ENCODE measurements at places on chromosomes 2 and 18.

DNA sequence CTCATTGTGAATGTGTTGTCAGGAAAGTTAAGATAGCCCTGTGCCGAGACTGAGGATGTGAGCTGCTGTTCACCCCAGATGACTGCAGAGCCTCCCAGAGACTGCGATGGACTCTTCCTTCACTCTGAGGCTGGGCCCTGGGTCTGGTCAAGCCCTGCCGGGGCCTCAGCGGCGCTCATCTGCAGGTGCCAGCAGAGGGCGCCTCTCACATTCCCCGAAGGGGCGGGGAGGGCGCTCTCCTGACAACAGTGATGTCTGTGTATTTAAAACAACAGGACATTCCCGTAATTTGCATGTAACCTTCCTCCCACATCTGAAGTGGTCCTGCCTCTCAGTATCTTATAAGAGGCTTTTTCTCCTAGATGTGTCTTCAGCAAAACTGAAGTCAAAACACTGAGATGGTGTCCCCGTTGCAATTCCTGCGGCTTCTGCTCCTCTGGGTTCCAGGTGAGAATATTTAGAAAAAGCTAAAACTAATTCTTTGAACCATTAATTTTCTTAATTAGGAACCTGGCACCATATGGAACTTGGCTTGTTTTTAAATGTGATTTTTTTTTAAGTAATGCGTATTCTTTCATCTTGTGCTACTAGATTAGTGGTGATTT lies 1377.9 kb downstream of the RPIA start:
- no peak for DNase-seq

- DNase-seq, result no peak
Observed at GRCh38 chr2:106931717-106932335, 45.9 kb upstream of the ST6GAL2 start.

DNA sequence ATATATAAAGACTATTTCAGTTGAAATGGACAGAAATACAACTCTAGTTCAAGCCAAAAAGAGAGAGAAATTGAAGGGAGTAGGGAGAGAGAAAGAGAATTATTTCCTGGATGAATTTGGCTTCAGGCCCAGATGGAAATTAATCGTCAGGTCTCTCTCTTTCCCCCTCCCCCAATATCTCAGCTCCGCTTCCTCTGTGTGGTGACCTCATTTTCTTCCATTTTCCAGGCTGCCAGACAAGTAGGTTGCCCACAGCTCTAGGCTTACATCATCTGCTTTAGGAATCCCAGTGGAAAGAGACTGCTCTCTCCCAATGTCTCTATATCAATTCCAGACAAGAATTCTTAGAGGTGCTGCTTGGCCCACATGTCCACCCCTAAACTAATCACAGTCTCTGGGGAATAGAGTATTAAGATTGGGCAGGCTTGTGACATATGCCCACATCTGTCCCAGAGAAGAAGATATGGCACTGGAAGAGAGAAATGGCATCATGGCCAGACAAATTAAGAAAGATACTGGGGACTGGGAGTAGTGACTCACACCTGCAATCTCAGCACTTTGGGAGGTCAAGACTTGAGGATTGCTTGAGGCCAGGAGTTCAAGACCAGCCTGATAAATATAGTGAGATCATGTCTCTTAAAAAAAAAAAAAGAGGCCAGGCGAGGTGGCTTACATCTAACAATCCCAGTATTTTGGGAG lies 37.2 kb upstream of the CFAP36 start:
- no peak for DNase-seq

DNA sequence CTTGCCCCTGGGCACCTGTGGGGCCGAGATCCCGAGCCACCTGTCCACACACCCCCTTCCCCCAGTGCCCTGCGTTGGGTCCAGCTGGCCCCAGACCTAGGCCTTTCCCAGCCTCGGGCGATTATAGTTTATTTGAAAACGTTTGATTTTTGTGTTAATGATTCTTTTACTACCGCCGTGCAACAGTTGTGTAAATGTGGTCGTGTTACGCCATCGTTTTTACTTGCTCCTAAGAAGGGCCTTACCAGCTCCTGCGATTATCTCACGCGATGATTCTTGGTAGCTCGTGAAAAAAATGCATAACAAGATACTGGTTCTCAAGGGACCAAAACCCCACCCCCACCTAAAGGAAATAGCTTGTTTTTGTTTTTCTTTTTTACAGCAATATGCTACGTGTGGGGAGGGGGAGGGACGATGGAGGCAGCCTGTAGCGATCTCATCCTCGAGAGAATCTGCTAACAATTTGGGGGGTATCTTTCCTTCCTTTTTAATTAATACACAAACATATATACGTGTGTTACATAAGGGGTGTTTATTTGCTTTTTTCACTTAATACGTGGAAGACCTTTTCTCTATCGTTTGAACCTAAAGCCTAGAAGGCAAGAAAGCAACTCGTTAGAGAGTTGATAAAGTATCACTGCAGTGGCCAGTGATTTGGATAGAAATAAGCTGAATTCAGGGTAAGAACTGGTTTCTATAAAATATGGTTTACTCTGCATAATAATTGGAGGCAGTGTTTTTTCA lies 1.0 kb downstream of the ZDBF2 start:
- DNase-seq, result no peak

DNA sequence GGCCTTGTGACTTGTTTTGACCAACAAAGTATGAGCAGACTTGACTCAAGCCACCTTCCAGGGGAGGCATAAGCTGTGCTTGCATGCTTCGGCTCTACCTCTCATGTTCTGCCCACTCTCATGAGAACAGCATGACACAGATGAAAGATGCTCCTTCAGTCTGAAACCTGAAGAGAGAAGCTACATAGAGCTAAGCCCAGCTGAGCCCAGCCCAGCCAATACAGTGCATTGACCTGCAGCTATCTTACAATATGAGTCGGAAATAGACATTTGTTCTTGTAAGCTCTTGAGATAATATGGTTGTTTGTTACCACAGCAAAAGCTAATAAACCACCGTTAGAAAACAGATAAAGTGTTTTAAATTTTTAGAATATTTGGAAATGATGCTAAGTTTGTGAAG lies 426.7 kb upstream of the PKDCC start:
- no peak for DNase-seq

GRCh38 chr2:176328149-176328548 lies 58.9 kb downstream of the MTX2 start:
- DNase-seq, result no peak

GRCh38 chr2:100948942-100949811 lies 52.9 kb upstream of the RPL31 start:
- DNase-seq, result no peak

GRCh38 chr18:24397131-24397693 lies 412 bp downstream of the OSBPL1A start:
- DNase-seq, result no peak

DNA sequence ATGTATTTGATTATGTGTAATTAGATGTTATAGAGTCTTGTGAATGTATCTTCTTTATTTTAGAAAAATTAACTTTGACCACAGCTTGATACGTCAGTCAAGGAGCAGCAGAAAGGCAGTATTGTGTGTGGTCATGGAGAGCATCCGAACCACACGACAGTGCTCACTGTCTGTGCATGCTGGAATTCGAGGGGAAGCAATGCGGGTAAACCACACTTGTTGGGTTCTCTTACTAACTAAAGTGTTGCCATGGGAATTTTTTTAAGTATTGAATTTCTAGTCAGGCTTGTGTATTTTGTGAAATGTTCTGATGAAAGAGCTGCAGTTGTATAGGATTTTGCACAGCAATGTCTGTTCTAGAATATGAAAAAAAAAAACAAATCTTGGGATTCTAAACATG lies 4.8 kb downstream of the PJVK start:
- DNase-seq, result no peak

- no peak for DNase-seq
Observed at GRCh38 chr2:236688157-236688556, 118.5 kb downstream of the ACKR3 start.

- no peak for DNase-seq
Observed at GRCh38 chr2:226904592-226904991, 68.7 kb downstream of the RHBDD1 start.

DNA sequence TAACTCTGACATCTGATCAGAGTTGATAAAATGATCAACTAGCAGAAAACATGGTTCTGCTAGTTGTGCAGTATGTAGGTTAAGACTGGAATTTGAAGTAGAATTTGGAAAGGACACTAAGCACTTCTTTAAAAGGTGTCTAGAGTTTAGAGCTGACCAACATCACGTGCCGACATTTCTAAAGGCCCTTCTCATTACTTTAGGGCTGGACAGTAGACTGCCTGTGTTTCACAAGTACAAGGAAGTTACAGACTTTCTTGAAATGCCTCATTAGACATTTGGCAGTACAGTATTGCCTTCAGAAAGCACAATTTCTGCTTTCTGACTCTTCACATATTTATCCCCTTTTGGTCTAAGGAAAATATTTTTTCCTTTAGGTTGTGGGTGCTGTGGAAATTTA lies 255.3 kb downstream of the ZNF385B start:
- DNase-seq, result no peak

DNA sequence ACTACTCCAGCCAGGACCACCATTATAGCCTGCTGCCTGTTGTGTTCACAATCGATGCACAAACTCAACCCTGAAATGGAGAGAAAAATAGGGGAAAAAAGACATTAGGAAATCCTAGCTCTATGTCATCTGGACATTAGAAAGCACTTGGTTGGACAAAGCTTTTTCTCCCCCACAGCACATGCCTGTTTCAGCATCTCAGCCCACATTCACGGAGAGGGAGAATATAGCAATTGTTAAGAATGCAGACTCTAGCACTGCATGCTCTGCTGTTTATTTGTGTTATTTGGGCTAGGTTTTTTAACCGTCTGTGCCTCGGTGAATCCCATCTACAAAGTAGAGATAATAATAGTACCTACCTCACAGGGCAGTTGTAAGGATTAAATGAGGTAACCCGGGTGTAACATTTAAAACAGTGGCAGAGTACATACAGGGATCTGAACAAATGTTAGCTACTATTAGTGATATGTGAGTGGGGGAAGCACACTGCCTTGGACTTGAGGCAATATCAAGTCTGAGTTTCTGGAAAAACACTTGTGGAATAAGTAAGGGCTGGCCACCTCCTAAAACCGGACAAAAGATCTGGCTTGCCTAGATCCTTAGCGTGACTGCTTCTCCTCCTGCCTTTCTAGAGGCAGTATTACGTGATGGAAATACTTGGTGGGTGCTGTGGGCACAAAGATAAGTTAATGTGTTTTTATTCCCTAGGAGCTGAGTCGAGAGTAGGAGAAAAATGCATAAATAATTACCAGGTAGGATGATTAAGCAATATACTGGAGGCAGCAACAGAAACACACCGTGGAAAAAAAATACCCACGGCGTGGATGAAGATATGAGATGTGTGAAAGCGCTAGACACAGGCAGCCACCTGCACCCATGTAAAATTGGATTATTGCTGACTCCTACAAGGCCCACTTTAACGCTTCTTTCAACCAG lies 1.0 kb upstream of the PPP1CB start:
- DNase-seq, result peak; percentile 16

GRCh38 chr2:8380026-8380425 lies 301.8 kb upstream of the ID2 start:
- no peak for DNase-seq

GRCh38 chr18:54203914-54204313 lies 20.6 kb downstream of the MBD2 start:
- no peak for DNase-seq

DNA sequence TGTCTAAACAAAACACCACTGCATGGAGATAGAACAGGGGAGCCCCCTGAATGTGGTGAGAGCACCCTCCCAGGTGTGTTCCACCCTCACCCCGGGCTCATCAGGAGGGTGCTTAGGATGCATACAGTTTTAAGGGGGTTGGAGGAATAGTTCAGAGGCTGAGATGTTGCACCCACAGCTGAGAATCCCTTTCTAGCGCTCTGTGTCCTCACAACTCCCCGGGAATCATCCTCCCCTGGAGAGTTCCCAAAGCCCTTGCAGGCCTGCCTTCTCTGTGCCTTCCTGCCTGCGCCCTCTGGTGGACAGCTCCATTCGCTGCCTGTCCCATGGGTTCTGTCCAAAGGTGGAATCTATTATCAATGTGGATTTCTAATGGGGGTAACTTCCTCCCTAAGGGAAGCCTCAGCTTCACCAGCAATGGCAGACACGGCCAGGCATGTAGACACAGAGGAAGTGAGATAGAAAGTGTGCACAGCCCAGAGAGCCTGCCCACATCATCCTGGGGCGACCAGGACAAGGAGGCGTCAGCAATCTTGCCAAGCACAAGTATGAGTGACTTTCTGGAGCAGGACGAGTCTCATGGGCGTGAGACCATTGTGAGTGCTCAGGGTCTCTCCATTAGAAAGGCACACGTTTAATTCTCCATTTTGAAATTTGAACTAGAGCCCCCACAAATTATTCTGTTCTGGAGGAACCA lies 1.2 kb upstream of the UGT1A5 start:
- peak; percentile 45 for DNase-seq

DNA sequence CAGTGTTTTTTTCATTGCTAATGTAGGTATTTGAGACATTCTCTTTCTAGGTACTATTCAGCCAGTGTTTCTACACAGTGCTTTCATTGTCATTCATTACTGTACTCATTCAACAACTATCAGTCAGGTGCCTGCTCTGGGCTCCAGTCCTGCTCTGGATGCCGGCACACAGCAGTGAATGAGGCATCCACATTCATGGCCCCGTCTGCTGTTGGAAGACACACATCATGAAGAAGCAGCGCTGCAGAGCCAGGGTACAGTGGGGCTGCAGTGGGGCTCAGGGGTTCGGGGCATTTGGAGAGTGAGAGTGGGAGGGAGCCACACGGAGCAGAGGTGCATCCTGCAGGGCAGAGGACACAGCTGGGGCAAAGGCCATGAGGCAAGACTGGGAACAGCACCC lies 737.2 kb upstream of the RAB6C start:
- DNase-seq, result no peak

DNA sequence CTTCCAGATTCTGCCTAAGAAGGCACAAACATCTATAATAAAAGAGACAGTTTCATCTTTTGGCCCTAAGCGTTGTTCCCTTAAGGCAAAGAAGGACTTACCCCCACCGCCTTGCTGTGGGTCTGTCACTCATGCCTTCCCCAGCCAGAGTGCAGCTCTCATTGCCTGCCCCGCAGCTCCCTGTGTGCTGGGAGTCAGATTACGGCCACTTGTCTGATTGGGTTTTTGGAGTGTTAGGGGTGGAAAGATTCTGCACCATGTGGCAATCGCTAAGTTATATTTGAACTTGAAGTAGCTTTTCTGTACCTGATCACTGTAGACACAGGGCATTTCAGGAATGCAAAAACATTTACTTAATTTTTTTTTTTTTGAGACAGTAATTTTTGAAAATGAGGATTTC lies at the start of gene AQP4:
TSS of gene AQP4 (minus strand) at position 151 of the 400 bp plus-strand sequence. CDS start at position 133, 18 bp downstream.
- no peak for DNase-seq

GRCh38 chr18:49471532-49471931 lies 11.1 kb upstream of the DYM start:
- DNase-seq, result no peak

Data from stimulated activated CD8-positive, alpha-beta memory T cell treated with anti-CD3 and anti-CD28 coated beads, Interleukin-2, amount 100 ng/mL, for 1 hour (primary cell).